ENCODE measurements at places on chromosomes 5 and 9.

DNA sequence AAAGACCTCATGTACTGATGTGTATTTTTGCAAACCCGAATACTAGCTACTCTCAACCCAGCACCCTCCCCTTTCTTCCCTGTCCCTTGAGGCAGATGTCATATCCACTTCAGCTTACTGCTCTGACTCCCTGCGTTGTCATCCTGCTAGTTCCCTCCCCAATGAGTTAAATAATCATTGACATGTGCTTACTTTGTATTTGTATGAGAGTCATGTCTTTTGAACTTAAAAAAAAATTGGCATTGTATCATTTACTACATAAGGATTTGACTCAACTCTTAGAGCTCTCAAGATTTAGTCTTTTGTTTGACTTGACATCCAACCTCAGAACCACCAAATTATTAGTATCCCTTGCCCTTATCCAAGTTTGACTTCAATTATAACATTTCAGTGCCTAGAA lies 219.7 kb upstream of the TUT7 start:
- no peak for DNase-seq

DNA sequence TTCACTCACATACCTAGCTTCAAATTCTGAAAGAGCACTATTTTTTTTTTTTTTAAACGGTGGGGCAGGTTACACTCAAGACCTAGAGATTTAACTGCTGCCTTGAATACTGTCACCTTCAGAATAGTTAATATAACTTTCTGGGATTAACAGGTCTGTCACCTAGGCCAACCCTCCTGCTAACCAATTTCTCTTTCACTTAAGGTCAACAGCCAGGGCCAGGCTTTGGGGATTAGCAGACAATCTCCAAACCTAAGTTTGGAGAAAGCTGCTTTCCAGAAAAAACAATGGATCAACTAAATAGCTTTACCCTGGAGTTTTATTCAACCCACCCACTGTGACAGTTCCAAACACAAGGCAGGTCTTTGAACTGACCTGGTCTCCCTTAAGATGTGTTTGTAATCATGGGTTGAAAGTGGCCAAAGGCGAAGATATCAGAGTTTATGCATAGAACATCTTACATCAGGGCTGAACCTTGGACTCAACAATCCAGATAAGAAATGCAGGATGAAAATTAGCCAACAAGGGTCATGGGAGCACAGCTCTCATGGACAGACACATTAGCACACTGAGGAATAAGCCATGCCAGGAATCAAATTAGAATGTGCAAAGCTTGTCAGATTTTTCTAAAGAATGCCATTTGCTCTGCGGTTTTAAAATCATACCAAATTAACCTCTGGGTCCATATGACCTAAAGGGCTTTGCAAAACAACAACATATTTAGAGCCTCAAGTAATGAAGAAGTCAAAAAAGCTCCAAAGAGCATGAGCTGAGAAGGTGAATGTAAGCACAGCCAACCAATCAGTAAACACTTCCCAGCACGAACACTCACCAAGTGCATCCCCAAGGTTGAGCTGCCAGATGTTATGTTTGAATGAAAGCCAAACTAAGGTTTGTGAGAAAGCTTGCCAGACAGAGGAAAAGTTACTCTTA lies 538.5 kb upstream of the DMAC1 start:
- no peak for DNase-seq

GRCh38 chr9:120915854-120916470 lies 10.6 kb downstream of the TRAF1 start:
- DNase-seq = no peak

DNA sequence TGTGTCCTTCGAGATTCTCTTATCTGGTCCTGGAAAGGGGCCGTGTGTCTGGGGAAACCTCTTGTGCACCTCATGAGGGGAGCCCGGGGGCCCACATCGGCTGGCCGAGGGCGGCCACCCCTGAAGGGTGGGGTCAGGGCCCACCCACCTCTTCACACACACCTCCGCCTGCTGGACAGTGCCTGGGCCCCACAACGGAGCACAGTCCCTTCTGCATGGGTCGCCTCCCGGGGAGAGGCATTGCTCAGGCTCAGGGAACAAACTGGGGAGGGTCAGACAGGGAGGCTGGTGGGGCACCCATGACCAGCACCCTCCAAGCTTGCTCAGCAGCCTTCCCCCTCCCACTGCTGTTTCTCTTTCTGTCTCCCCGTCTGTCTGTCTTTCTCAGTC lies 1.3 kb upstream of the LRRC14B start:
- DNase-seq = no peak
